ENCODE measurements at places on chromosomes 2 and 18.

- DNase-seq, result no peak
These were observed 31.9 kb downstream of the TMEM131 start for GRCh38 chr2:97963880-97964279.

GRCh38 chr2:205138735-205139134, 543.6 kb upstream of the NRP2 start:
- DNase-seq, result no peak

GRCh38 chr2:167237478-167237877, 349.2 kb downstream of the XIRP2 start:
- no peak for DNase-seq

GRCh38 chr2:9287400-9288045, 80.9 kb downstream of the ASAP2 start:
- no peak for DNase-seq
